ENCODE measurements at places on chromosomes 4 and X.

GRCh38 chr4:98963538-98964433 lies 31.7 kb upstream of the METAP1 start:
- no peak for DNase-seq

DNA sequence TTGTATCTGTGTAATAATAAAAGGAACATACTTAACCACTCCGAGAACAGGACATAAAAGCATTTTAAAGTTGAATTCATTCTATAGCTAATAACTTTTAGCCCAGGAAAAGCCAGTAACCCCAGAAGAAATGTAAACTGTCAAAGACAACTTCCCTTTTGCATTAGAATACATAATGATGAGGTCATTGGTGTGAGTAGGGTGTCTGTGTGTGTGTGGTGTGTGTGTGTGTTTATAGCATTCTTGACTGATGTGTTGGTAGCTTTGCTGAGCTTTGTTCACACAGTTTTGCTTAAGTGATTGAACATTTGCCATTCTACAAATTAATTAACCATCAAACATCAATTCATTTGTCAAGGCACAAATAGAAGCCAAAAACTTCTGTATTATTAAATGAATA lies 559.6 kb downstream of the ARAP2 start:
- DNase-seq, result no peak

DNA sequence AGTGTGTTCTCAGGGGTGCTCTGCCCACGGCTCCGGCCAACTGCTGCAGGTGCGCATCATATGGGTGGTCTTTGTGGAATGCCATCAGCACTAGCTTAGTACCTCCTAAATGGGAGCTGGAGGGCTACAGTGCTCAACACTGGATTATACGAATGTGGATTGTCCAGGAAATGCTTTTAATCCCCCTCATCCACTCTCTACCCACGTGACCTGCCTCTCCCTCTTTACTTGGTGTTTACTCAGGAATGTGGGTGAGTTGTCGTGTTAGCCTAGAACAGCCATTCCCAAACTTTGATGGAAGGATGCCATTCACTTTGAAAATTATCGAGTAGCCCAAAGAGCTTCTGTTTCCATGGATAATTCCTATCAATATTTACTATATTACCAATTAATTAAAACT lies 150.8 kb downstream of the PTTG2 start:
- no peak for DNase-seq

DNA sequence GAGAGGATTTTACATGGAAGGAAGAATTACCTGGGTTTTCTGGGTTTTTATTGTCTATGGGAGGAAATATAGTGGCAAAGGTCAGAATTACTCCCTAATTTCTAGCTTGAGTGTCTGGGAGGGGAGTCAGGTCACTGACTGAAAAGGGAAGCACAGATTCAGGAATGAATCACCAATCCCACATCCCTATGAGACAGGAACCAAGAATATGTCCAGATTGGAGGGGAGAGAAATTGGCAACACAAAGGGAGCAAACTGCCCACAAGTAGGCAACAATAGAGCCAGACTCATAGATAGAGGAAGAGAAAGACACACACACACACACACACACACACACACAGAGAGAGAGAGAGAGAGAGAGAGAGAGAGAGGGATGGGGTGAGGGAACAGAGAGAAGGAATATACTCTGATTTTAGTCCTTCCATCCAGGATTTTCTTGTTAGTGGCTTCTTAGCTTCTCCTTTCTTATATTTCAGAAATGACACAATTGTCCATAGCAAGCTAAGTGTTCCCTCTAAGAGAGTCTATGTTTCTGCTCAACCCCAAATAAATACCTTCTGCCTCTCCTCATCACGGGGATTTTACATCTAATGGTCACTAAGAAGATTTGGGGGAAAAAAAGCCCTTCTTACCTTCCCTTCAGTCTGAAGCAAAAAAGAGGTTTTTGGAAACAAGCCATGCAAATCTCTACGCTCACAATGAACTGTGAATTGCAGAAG lies 12.0 kb downstream of the P2RY10 start:
- DNase-seq, result no peak

GRCh38 chrX:5648941-5649568 lies 579.6 kb downstream of the NLGN4X start:
- DNase-seq, result no peak
